IPS DF 19.7 (cell line): ENCODE measurements at places on chromosomes 12 and 14.

DNA sequence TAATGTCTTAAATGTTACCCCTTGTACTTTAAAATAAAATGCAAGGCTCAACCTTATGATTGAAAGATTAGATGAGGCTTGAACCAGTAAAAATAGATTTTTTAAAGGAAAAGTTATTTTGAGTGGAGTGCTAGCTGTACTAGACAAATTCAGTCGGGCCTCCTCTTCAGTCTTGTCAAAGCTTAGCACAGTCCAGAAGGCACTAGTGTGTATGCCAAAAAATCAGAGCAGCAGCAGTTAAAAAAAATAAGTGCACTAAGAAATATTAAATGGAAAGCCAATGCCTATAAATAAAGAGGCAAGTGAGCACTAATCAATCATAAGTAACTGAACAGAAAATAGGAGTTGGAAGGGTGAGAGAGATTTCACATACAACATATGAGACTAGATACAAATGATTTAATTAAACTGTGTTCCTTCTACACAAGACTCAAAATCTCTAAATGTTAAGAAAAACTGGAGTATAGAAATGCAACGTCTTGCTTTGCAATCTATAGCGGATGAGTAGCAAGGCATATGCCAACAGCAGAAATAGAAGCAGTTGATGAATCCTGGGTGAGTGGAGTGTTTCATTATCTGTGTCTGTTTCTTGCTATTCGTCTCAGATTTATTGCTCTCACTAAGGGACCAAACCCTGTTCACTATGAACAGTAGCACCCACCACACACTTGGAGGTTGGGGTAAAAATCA is 172.1 kb downstream of the ETNK1 start:
- DNase-seq = no peak

DNA sequence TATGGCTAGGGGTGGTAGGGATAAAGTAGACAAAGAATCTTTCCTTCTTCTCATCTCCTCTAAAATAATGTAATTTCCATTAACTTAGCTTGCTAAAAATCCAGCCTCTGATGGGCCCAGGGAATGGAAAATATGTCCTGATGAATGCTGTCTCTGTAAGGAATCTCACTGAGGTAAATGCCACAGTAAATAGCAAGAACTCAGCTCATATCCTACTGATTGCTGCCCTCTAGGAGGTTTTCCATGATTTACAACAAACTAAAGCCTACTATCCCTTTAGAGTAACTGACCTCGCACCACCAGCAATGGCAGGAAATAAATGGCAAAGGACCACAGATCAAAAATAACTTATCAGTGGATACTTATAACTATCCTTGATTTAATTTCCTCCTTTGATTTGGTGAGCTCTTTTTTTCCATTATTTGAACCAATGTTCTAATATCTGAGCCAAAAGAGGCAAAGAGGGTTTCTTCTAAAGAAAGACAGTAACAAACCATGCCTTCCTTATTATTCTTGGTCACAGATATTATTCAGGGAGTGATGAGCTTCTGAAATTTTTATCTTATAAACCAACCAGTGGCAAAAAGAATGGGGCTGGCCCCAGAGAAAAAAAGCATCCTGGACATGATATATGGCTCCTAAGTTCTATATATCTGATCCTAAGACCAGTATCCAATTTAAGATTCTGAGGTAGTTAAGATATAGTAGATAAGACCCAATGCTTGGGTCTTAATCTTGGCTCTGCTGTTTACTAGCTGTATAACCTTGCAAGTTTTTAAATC is 43.8 kb downstream of the SENP1 start:
- no peak for DNase-seq

GRCh38 chr12:15709551-15709950 is 79.6 kb downstream of the EPS8 start:
- DNase-seq = no peak

GRCh38 chr12:21913823-21914222 is 27.4 kb downstream of the ABCC9 start:
- DNase-seq = no peak

DNA sequence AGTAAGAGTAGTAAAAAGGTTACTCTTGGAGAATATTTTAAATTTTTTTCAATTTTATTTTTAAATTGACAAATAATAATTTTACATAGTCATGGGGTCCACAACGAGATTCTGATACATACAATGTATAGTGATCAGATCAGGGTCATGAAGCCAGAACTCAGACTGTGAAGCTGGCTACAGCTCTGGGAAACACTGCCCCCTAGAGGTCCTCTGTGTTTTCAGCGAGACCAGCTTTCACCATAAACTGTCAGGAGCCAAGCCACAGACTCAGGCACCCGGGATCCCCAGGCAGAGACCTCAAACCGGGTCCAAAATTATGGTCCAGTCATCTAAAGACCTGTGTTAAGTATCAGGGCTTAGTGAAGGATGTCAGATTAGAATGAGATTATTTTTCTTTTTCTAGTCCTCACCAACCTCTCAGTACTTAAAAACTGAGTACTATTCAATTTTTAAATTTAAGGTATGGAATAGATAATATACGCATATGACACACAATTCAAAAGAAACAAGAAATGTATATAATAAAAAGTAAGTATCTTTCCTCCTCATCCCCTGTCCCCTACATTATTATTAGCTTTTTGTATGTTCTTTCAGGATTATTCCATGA is 397.1 kb downstream of the MDGA2 start:
- DNase-seq = peak; percentile 45

DNA sequence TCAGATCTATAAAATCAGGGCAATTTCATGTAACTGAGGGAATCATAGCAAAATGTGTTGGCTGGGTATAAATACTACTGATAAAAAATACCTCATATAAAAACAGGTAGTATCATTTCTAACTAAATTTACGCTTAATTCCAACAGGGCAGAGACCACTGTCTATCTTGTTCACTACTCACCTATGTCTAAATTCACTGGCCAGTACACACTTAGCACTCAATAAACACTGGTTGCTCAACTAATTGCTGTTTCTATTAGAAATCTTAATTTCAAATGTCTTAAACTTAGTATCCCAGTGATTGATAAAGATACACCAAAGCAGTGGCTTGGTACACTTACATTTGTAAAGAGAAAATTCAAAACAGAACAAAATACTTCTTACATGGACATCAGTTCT is 55.6 kb downstream of the HNRNPC start:
- no peak for DNase-seq

GRCh38 chr12:109981311-109981710 is 14.9 kb downstream of the GIT2 start:
- no peak for DNase-seq

DNA sequence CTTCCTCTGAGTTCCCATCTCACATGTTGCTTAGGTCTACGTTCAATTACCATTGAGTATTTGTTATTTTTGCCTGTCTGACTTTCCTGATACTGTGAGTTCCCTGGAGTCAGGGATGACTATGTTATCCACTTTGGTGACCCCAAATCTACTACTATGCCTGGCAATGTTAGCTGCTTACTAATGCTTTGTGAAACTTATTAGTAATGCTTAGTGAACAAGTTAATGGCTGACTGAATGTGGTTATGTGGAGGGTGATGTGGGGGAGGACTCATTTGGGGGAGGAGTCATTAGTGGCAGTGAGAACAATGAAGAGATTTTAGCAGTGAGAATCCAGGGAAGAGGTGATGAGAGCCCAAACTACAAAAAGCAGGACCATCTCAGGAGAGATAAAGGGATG is 121.6 kb downstream of the KTN1 start:
- DNase-seq = no peak

DNA sequence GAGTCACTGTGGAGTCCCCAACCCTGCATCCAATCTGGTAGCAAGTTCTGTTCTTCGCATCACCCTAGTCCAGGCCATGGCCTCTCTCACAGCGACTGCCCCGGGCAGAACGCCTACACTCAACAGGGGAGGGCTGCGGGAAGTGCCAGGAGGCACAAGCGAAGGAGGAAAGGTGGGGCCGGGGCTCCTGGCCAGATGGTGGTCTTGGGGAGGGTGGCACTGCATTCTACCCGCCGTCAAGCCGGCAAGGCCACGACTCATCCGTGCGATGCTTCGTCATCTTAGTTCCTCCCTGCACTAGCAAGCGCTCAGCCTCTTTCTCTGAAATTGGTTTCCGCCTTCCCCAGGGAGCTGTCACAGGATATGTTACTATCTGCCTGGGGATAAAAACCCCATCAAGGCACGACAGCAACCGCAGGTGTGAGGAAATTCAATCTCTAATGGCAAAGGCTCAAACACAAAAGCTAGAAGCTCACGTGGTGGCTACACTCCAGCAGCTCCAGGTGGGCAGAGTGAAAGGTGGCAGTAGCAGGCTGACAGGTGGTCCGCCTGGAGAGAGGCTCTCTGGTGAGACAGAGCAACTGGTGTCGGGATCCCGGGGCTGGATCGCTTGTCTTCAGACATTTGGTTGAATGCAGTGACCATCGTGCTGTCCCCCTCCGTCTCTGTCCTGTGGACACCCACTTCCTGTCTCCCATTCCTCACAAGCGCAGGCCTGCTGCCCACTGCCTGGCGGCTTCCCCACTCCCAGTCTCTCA is 34.1 kb downstream of the ACADS start:
- no peak for DNase-seq

DNA sequence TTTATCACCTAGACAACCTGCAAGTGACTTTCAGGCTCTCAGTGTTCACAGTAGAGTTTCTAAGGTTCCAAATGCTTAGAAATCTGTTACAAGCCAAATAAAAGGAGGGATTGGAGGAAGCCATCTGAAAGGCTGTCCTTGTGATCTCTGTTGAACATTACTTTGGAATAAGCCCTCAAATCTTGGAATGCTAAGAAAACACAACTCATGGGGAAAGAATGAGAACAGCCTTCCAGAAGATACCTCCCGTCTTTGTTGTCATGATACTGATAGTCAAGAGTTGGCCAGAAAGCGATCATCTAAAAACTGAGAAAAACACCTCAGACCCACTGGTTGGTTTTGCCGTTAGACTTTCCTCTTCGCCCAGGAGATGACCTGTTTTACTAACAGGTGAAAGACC is 44.4 kb upstream of the KCNK13 start:
- DNase-seq = no peak

DNA sequence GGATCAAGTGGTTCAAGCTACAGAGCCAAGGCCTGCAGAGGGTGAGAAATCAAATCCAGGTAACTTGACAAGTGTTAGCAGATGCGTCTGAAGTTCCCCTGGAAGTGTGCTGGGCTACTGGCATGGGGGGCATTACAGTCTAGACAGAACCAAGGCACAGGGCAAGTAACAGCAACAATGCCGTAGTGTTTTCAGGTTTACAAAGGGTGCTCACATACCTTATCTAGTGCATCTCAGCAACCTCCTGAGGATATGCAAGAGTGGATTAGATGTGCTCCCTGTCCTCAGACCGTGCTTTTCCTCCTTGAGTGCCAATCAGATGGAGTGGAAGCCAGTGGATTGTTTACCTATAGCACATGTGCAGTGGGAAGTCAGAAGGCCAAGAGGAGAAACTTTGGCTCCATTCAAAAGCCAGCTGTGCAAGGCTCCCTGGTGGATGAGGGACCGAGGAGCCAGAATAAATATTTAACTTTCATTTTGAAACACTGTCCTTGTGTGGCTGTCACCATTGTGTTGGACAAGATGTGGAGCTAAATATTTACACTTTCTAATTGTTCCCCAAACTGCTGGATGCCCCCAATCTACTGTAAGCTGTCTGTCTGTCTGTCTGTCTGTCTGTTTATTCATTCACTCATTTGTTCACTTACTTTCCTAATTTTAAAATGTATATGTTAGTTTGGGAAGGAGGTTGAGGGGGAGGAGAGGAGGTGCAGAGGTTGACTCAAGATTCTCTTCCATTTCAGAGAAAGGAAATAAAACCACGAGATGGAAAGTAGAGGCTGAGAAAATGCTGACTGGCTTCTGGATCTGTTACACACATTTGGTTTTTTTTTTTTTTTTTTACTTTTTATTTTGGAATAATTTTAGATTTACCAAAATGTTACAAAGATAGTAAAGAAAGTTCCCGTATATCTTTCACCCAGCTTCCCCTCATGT is 184.0 kb upstream of the PARP11 start:
- no peak for DNase-seq

GRCh38 chr14:53963320-53964227 is 6.9 kb upstream of the BMP4 start:
- no peak for DNase-seq

DNA sequence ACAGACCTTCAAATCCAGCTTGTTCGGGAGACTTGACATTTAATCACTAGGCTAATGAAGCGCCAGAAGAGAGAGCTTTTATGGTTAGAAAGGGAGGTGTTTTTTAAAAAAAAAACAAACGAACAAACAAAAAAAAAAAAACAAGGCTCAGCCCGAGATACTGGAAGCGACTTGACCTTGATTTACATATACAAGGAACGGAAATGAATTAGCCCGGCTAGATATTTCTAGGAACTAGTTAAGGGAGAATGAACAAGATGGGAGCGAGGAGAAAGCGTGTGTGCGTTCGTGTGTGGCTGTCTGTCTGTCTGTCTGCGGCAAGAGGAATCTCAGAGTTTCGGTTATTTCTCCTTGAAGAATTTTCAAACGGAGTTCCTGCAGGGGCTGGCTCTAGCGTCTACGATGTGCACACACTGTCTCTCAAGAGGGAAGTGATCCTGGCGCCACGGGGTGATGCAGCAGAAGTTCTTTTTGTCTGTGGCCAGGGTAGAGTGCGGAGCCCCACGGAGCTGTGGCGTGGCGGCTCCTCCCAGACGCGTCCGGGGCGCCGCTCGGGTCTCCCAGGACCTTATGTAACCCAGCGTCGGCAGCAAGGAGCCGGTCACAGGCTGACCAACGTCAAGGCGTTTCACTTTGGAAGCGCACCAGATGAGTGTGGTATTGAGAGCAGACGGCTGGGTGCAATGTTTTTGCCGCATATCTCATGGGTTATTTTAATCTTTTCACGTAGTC is 18.8 kb downstream of the SOCS2 start:
- no peak for DNase-seq

- no peak for DNase-seq
Measured at GRCh38 chr12:3992945-3993344, 119.7 kb upstream of the PARP11 start.

DNA sequence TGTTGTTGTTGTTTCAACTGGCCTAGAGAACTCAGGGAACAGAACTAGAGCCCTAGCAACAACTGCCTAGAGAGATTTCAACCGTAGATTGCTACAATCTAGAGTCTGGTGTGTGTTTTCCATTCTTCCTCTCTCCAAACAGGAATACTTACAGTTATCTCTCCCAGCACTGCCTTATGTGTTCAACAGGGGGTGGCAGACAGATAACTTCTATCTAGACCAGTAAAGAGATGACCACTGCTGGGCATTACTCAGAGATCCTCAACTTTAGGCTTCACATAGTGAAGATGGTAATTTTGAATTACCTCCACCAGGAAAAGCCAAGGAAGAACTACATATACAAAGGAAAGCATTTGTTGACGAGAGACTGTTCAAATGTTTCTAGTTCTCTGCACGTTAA is 4.8 kb downstream of the TXNDC16 start:
- DNase-seq = no peak

- DNase-seq = no peak
Measured at GRCh38 chr14:37592482-37593408, 2.3 kb downstream of the FOXA1 start.
